Stimulated activated CD4-positive, alpha-beta T cell treated with anti-CD3 and anti-CD28 coated beads, Interleukin-4, amount 100 ng/mL, for 24 hours (primary cell): ENCODE measurements at places on chromosomes 1 and 21.
A peak's percentile ranks its signal among the peaks of the same experiment; 100 is the strongest.

GRCh38 chr1:185345913-185346720 is 29.1 kb upstream of the IVNS1ABP start:
- no peak for DNase-seq

DNA sequence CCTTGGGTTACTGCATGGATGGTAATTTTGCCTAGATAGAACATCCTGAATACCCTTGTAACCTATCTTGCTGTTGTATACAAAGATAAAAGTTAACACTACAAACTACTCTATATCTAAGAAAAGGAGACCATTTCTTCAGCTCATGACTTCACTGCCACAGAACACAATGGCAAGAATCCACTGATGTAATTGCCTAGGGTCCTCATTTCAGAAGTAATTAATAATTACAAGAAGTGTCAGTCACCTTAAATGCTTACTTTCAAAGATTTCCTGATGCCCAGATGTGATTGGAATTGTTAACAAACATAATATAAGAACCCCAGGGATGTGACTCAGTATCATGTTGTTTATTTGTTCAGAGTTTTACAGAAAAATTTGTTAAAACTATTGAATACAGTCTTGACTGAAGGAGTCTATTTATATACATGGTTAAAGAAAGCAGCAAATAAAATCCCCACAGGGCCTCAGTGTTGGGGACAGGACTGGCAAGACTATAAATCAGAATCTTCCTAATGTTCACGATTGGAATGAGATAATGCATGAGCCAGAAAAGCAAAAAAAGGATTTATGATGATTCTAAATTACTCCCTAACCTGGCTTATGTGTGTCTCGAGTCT is 83.9 kb downstream of the CRB1 start:
- DNase-seq: no peak

GRCh38 chr1:235270625-235271024 is 57.4 kb downstream of the ARID4B start:
- no peak for DNase-seq

DNA sequence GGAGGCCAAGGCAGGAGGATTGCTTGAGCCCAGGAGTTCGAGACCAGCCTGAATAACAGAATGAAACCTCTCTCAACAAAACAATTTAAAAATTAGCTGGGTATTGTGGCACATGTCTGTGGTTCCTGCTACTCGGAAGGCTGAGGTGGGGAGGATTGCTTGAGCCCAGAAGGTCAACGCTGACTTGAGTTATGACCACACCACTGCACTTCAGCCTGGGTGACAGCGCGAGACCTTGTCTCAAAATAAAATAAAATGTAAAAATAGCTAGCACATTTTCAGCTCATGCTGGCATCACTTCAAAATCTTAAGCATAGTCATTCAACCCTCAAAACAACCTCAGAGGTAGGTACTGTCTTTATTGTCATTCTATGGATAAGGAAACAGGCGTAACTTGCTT is 6.4 kb downstream of the JAK1 start:
- no peak for DNase-seq

GRCh38 chr1:77081834-77082233 is 137.4 kb downstream of the PIGK start:
- DNase-seq: no peak

GRCh38 chr21:33355996-33356395 is 31.2 kb downstream of the IFNAR1 start:
- no peak for DNase-seq

DNA sequence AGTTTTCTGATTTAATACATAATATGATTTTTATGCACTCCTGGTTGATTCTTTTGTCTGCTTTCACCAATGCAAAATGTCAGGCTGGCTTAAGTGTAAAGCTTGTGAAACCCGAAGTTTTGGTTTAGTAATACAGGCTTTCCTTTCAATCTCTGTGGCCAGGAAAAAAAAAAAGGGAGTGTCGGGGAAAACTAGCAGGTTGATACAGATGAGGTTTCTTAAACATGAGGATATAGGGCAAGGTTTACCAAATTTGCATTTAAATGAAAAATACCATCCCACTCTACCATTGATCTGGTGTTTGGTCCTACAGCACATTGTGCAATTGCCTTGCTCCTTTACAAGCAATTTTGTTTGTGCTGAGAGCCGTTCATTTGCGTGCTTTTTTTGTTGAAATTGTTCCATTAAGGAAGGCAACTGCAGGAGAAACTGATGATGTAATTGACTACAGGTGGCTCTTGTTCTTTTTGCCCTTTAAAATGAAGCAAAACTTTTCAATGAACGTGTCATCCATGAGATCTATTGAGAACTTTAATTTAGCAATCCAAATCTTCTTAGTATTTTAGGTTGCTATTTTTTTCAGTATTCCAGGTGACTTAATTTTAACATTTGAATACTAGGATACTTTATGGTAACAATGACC is 22.7 kb downstream of the CLIC6 start:
- no peak for DNase-seq

GRCh38 chr1:6287029-6287428 is 26.1 kb upstream of the GPR153 start:
- DNase-seq: no peak

GRCh38 chr1:156074661-156075060 is 7.6 kb downstream of the MEX3A start:
- DNase-seq: no peak

- no peak for DNase-seq
Observed at GRCh38 chr1:152884966-152885624, 7.0 kb downstream of the SMCP start.

- no peak for DNase-seq
Observed at GRCh38 chr1:23126801-23127200, 41.9 kb downstream of the LUZP1 start.

- no peak for DNase-seq
Observed at GRCh38 chr1:84582802-84583587, 8.8 kb upstream of the CTBS start.

- no peak for DNase-seq
Observed at GRCh38 chr1:7650801-7651200, 120.3 kb upstream of the VAMP3 start.

GRCh38 chr1:233121947-233122559 is 171.6 kb downstream of the NTPCR start:
- DNase-seq: no peak

GRCh38 chr1:84757301-84757700 is 67.0 kb upstream of the SSX2IP start:
- DNase-seq: no peak

DNA sequence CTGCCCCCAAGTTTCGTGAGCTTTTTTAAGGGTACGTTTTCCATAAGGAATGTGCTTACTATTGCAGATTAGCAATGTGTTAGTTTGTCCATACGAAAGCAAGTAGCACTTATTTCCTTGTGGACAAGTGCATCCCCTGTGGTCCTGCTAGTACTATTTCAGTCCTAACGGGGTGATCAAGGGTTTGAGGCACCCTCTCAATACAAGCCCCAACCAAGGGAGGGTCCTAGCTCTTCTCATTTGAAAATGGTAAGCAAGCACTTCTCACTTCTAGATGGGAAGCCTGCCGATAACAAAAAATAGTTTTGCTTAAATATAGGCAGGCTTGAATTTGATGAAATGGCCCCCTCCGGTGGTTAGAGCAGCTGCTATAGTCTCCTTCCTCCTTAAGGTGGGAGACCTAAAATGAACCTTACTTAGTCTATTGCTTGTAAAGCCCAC is 64.0 kb upstream of the HMCN1 start:
- peak; percentile 26 for DNase-seq

DNA sequence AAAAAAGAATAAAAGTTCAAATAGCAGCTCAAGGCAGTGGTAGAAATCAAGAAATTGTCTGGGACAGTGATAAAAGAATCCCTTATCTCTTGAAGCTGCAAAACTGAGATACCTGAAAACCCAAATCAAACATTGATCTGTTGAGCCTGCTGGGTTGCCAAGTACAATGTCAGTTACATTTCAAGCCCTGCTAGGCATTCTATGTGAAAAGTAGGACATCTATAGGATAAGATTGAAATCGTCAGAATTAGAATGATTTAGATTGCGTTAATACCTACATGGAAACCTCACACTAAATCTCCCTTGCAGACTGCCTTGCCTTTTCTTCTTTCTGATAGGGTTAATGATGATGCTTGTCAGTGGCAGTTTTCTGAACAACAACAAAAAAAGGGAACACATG is 1684.4 kb upstream of the B3GALT2 start:
- DNase-seq: no peak

GRCh38 chr1:219507437-219507836 is 105.5 kb downstream of the ZC3H11B start:
- DNase-seq: no peak

DNA sequence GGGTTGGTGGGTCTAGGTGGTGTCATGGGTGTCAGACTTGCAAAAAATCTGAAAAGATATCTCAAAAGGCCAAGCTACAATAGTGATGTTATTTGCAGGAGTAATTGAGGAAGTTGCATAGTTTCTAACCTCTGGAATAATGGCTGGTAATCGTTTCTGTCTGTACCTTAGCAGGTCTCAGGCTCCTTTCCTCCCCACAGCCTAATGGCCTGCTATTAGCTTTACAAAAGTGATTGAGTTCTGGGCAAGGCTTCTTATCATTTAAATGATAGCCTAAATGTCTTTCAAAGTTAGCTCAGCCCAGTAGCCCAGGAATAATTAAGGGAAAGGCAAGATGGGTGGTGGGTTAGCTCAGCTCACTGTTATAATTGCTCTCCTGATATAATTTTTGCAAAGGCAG is 37.7 kb upstream of the IGSF5 start:
- no peak for DNase-seq

DNA sequence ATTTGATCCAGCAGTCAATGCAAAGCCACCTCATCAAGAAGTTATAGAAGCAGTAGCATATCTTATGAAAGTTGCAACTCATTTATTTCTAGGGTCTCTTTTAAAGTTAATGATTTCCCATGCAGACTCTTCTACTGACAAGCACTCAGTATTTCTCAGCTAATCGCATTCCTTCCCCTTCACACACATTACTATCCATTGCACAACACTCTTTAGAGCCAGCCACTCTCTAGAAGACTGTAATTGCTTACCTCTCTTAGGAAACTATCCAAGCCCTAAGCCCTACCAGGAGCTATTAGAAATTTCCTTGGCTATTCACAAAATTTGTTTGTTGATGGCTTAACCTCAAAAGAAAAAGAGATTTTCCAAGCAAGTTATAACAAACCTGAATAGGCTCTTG is 106.0 kb downstream of the ADAMTS1 start:
- DNase-seq: no peak

DNA sequence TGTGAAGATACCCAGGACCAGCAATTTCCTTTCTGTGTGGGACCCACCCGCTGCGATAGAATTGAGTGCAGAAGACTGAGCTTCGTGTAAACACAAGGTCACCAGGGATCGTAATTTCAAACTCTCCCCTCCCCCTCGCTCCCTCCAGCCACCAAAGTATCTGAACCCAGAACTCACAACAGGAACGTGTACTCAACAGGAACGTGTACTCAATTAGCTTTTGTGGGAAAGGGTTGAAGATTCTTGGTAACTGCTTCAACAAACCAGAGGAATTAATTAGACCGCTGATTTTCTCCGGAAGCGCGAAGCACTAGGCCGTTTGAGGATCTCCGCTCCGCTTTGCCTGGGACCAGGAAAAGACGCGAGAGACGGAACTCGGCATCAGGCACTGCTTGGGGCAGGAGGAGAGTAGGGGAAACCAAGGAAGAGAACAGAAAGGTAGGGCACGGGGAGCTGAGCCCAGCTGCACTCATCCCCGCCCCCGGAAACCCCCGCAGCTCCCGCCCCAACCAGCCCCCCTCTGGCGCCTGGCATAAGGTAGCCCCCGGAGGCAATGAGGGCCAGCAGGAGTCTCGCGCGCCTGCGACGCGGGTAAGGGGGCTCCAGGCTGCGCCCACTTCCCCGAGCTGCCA is 453 bp downstream of the DRAM2 start:
- DNase-seq: peak; percentile 21

DNA sequence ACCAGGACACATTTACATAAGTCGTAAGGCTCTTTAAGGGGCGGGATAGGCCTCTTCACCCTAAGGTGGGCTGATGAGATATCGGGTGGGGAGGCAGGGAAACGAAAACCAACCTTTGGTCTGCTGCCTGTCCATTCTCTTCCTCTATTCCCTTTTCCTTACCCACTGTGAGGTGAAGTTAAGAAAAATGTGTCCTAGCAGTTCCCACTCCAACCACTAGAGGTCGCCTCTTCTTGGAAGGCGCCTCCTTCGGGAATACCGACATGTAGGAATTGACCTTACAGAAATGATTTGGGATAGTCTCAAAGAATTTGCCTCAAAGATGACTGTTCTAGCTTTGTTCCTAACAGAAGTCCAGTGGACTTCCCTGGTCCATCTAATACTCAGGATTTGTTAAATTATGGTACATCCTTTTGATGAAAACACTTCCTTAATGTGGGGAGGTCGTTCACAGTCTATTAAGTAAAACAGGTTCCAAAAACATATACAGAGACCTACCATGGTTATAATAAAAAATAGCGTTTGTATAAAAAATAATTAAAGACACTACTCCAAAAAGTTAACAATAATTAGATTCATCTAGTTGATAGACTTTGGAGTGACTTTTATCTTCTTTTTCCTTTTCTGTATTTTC is 14.1 kb downstream of the AZIN2 start:
- peak; percentile 34 for DNase-seq

- DNase-seq: no peak
Observed at GRCh38 chr1:203175827-203176241, 208 bp upstream of the MYBPH start.

DNA sequence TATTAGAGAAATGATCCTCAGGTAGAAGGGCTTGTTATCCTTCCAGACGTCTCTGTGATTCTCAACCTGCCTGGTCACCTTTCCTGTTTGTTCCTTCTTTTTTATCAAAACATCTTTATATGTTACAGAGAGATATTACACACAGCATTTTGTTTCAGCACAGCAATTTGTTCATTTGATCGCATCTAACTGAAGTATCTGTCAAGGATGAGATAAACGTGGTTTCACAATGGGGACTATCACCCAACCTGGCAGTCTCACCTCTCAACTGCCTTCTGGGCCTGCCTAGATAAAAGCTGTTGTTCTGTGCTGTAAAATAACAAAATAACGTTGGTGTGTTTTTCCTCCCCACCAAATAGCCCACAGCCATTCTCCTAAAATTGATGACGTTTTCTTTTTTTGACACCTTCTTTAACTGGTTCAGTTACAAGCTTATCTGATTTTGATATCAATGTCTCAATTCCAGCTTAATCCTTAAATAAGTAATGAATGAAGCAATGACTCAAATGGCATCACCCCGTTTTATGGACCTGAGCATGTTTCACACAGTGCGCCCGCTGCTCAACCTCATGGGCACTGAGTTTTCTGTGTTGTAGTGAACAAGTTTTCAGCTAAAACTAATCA is 367.9 kb upstream of the RUNX1 start:
- DNase-seq: no peak

DNA sequence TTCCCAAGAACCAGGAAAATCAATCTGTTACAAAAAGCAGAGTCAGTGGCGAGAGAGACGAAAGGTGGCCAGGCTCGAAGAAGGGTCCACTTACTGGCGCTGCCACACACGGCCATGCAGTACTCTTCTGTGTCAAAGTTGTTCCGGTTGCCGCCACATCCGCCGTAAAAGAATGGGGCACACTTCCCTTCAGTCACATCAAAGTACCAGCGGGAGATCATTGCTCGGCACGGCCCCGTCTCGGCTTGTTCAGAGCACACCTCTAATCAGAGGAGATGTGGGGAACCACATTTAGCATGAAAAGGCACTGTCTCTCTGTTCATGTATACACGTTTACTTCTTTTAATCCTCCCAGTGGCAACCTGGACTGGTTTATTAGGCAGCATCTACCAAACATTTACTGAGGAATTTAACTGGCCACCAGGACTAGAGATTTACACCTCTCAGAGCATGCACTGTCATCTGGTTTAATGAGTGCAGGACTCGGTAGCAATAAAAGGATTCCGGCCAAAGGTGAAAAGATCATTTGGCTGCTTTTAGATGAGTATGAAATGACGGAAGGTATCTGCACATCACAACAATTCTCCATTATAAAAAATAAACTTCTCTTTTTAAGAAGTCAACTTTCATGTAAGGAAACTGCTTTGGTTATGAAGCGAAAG is 170.5 kb downstream of the APP start:
- DNase-seq: peak; percentile 12
